ENCODE measurements at places on chromosomes 4 and X.
A peak's percentile ranks its signal among the peaks of the same experiment; 100 is the strongest.

DNA sequence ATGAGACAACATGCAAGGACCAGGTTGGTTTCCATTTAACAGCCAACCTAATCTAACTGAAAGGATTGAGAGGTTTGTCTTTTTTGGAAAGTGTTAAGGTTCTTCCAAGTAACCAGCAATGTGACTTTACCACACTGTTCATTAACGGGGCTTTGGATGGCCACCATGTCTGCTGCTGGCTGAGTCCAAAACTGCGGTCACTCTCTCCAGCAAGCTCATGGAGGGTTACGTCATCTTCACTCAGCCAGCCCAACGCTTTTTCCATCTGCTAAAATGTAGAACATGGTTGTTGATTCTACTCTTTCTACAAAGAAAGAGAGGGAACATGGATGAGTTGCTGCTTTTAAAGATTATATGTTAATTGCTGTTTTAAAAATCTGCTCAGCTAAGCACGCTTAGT, 11.0 kb downstream of the PKD2 start:
- DNase-seq = no peak

DNA sequence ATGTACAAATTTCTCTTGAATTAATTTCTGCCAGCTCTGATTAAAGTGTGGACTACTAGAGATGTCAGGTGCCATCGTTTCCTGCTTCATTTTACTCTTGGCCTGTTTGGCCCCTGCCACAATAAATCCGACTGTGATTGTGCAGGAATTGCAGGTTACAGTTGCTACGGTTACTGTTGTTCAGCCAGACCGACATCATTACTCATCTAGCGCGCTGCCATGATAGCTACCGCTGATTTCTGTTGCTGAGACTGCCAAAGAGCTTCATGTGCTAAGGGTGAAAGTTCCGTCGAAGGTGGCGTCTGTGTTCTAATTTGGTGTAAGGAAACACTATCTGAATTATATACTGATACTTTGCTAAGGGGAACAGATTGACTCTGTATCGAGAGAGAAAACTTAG, 22.1 kb downstream of the SLIT2 start:
- no peak for DNase-seq

DNA sequence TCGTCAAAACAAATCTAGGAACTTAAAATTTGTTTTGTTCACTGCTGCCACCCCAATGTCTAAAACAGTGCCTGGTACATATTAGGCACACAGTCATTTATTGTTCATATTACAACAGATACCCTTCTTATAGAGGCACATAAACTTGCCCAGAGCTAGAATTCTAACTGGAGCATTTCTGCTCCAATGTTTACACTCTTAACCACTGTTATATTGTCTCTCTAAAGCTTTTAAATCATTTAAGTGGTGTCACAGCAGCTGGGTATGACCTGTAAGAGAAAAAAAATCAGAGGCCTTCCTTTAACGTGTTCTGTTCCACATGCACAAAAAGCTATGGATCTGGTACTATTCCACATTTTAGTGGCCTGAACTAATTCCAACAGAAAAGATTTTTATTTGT, 3.0 kb downstream of the UBE2D3 start:
- DNase-seq = no peak

GRCh38 chrX:38618180-38618579, 56.8 kb downstream of the TSPAN7 start:
- no peak for DNase-seq

DNA sequence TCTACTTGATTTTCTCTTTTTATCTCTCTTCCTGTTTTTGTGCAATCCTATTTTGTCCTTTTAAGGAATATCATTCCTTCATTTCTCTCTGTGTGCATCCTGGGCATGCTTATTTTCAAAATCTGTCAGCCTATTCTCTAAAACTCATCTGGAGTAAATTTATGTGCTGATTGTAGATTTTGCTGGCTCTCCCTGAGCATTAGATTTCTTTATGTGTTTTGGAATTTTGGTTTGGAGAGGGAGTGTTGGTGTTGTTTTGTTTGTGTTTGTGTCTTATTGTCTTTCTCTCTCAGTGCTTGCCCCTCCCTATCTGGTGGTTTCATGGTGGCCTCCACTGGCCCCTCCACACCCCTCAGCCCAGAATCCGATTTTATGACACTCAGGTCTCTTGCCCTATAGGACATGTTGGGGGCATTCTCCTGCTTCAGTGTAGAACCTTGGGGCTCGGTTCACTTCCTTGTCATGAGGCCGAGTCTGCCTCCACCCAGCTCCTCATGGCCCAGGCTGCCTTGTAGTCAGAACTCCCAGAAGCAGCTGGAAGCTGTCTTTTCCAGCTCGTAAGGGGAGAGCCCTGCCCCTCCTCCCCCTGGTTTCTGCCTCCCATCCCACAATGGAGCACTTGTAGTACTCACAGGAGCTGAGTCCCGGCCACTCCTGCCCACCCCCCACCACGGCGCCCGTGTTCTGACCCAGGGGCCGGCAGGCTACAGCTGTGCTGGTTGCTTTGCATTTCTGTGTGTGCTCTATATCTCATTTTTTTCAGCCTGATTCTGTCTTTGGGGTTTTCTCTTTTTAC, 24.5 kb upstream of the PJA1 start:
- DNase-seq = no peak

DNA sequence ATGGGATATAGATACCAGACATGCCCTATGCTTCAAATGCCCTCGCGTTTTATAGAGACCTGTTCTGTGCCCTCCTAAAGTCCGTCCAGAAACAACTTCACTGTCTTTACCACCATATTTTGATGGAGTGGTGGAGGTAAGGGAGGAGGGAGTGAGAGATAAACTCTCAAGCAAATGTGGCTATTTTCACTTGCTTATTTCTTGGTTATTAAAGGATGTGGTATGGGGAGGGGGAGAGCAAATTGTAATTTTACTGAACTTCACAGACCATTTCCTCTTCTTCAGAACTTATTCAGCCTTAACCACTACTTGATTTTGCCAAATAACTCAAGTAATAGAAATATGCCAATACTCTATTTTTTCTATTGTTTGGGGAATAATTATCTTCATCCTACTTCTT, 31.5 kb downstream of the GPR174 start:
- no peak for DNase-seq

DNA sequence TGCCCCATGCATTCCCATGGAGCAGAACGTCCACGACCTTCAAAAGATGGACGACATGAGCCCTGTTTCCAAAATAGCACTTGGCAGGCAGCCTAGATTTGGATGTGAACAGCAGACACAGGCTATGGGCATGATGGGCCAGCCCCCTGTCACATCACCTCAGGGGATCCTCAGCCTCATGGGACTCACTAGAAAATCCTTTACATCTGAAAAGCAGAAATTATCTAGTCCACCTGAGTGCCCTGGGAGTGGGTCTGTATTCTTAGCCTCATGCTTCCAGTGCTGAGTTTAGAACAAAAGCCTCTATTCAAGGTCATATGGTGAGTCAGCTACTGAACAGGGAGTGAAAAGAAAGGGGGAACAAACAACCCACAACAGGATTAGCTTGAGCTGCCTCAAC, 35.8 kb downstream of the GRIA3 start:
- no peak for DNase-seq

- peak; percentile 66 for DNase-seq
Measured at GRCh38 chrX:150772150-150772970, 79.2 kb downstream of the MTMR1 start.

DNA sequence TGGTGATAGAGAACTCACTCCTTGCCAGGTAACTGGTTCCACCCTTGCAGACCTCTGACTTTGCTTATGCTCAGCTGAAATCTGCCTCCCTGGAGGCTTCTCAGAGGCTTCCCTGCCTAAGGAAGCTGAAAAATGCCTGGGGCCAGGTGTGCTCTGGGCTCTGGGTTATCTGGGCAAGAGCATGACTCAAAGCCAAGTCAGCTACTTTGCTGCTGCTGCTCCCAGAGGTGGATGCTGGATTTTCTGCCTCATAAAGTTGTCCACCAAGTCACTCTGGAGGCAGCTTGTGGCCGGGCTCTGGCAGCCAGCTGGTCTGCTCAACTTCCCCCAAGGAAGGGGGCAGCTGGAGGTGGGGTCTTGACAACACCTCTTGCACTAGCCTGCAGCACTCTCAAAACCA, 132.7 kb downstream of the PJA1 start:
- DNase-seq = no peak

DNA sequence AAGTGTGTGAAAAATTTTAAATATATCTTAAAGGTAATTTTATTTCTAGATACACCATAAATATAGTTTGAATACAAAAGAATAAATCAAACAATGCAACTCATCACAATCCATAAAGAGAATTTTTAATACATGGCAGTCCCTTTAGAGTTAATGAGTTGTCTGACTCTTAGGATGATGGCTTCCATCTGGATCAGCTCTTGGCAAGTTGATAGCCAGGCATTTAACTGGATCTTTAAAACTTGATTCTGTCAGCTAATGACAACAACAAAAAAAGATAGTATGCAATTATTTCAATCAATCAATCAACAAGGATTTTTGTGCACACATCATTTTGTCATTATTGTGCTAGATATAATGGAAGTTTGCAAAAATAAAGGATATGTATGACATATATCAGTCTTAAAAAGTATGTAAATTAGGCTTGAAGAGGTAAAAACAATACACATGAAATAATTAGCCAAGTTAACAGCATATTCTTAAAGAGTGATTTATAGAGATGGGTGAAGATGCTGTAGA, 174.9 kb upstream of the PCDH18 start:
- DNase-seq = no peak

- DNase-seq = peak; percentile 89
Measured at GRCh38 chr4:153249199-153250041, 45.2 kb downstream of the TRIM2 start.

DNA sequence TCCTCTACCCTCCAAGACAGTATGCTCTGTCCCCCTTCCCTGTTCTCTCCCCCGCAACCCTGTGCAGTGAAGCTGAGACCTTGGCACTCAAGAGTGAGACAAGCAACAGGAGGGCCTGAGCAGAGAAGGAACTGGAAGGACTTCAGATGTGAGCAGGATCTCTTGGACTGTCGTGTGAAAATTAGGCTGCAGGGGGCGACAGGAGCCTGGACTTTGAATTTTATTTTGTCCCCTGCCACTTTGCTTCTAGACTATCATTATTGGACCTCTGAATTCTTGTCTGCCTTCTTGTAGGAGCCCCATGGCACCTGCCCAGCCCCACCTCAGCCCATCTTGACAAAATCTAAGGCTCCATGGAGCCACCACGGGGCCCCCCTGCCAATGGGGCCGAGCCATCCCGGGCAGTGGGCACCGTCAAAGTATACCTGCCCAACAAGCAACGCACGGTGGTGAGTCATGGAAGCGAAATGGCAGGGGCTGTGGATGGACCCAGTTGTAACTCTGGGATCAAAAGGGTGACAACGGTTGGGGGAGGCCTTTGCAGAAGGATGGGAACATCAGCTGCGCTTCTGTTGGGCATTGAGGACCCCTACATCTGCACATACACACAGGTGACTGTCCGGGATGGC, 1.7 kb downstream of the ARAF start:
- peak; percentile 36 for DNase-seq

DNA sequence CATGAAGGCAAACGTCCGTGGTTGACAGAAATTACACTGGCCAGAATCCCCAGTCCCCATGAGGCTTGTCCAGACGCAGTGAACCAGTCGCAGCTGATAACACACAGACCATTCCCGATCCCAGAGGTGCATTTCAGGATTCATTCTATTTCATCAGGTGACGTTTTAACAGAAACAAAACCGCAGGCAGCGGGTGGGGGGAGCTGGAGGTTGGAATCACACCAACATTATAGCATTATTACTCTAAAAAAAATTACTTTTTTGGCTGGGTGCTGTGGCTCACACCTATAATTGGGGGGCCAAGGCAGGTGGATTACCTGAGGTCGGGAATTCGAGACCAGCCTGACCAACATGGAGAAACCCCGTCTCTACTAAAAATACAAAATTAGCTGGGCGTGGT, 25.2 kb downstream of the NOP14 start:
- DNase-seq = no peak

DNA sequence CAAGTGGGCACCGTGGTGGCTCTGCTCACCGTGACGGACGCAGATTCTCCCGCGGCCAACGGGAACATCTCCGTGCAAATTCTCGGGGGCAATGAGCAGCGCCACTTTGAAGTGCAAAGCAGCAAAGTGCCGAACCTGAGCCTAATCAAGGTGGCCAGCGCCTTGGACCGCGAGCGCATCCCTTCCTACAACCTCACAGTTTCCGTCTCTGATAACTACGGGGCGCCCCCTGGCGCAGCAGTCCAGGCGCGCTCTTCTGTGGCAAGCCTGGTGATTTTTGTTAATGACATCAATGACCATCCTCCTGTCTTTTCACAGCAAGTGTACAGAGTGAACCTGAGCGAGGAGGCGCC, 2.7 kb downstream of the FAT4 start:
- DNase-seq = no peak

- peak; percentile 33 for DNase-seq
Measured at GRCh38 chr4:140637836-140638235, 69.1 kb upstream of the UCP1 start.

GRCh38 chrX:2677764-2678163, 13.3 kb upstream of the CD99 start:
- DNase-seq = no peak

DNA sequence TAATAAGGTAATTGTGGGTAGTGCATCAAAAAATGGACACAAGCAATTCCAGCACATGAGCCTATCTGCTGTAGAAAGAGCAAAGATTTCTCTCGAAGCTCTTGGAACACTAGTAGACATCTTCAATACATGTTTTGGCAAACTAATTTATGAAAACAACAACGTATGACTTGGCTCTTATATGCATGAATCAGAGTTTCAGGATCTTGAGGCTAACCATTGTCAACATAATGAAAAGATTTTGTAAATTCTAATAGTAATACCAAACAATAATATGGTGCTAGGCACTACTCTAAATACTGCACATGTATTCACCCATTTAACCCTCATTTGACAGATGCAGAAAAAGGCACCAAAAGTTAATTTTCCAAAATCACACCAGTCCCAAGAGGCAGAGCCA, 25.1 kb upstream of the ANKRD50 start:
- no peak for DNase-seq

DNA sequence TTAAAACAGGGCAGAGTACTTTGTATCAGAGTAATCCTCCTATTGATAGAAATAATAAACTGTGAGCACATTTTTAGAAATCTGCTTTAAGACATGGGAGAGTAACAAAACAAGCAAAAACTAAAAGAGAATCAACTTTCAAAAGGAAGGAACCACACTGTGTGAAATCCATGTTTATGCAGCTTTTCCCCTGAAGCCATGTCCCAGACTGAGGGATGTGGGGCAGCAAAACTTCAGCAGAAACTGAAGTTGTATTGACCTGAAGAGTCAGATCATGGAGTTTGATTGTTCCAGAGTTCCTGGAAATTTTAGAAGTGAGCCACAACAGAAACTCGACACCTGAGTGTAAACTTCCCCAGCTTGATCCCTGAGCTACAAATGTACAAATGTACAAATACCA, 53.2 kb downstream of the COMMD8 start:
- no peak for DNase-seq

GRCh38 chr4:158625544-158625943, 46.1 kb downstream of the C4orf46 start:
- no peak for DNase-seq

- no peak for DNase-seq
Measured at GRCh38 chr4:143337600-143338287, 1.1 kb downstream of the GAB1 start.

GRCh38 chrX:155086202-155086840, 15.0 kb downstream of the BRCC3 start:
- peak; percentile 53 for DNase-seq

GRCh38 chr4:159018062-159018629, 84.7 kb upstream of the RAPGEF2 start:
- DNase-seq = no peak

Data from CD4-positive, alpha-beta T cell treated with Interleukin-10 for 1 hour (primary cell).